ENCODE measurements at places on chromosomes 11 and 22. TPM values are rescaled to one million over a fixed set of nuclear protein-coding genes. Genes with fewer than 3 reads are reported as not detected.

GRCh38 chr22:49241174-49241851 lies 586.4 kb downstream of the BRD1 start:
- DNase-seq = no peak

GRCh38 chr22:21990445-21991303 lies 8.1 kb upstream of the TOP3B start:
- no peak for DNase-seq

The KRTAP5-3 gene
- not detected for total RNA-seq

The OR5A1 gene
- not detected for total RNA-seq

The CLNS1A gene
- 203 TPM for total RNA-seq

GRCh38 chr11:57302489-57302888 lies 22.3 kb downstream of the TNKS1BP1 start:
- no peak for DNase-seq

DNA sequence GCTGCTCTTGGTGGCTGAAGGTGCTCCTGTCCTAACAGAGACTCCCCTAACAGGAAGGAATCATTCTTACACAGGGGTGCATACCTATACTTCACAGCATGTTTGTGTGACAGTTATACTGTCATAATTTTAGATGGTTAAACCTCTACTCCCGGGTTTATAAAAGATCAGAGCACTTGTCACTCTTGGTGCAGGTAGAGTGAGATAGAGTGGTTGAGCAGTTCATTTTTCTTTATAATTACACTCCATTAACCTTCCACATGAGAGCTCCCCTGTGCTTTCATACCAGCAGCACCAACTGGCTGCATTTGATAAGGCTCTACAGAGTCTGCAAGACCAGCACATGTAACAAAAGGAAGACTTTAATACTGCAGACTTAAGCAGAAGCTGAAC lies 72.9 kb downstream of the LARGE2 start:
- DNase-seq = no peak

DNA sequence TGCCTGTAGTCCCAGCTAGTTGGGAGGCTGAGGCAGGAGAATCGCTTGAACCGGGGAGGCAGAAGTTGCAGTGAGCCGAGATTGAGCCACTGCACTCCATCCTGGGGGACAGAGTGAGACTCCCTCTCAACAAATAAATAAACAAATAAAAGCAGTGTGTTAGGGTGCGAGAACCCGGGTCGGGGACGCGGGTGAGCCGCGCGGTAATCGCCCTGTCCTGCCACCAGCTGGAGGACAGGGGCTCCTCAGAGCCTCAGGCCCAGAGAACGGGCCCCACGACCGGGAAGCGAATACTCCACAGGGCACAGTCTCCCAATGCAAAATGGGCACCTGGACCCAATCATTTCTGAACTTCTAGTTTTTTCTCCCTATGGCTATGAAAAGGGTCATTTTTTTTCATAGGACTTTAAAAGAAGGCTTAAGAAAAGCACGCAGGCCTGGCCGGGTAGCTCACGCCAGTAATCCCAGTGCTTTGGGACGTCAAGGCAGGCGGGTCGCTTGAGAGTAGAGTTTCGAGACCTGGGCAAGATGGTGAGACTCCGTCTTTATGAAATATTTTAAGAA lies 744 bp upstream of the MCM5 start:
- no peak for DNase-seq

DNA sequence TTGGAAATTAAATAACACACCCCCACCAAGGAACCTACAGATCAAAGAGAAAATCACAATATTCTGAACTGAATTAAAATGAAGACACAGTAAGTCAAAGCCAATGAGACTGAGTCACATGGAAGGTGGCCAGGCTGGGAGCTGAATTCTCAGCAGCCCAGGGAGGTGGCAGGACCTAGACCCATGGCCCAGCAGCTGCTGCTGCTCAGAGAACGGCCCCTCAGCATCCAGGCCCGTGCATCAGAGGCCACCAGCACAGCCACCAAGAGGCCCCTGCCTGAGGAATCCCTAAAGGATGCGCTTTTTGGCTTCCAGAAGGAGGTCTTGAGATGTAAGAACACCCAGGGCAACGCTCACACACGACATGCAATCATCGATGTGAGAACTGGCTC lies 35.0 kb downstream of the TBX1 start:
- DNase-seq = no peak

The TMEM80 gene
- 8.4 TPM for total RNA-seq

DNA sequence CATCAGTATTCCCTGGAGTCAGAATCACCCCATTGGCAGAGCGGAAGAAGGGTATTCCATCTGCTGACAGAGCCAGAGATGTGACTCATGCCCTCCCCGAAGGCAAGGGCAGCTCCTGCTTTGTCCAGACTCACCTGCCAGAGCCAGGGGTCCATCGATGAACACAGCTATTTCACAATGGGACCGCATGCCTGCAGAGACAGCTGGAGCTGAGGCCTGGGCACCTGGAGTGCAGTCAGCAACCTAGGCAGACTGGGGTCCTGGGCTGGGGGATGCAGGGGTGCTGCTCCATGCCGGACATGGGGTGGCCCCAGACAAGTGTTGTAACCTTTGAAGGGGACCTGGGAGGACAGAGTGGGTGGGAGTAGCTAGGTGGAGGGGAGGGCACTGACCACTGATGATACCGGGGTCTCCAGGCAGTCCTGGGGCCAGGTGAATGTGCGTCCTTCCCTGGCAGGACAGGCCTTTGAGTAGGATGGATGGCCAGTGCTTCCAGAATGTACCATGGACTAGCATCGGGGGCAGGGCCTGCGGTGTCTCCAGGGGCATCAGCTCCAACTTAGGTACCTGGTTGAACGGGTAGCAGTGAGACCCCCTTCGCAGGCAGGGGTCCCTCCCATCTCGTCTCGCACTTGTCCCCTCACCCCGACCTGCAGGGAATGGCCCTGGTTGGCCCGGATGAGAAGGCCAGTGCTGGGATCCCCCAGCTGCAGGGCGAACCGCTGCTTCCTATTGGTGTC lies 1.7 kb downstream of the TRPT1 start:
- DNase-seq = no peak

GRCh38 chr11:65291613-65292012 lies 23.1 kb upstream of the CDC42EP2 start:
- DNase-seq = no peak

DNA sequence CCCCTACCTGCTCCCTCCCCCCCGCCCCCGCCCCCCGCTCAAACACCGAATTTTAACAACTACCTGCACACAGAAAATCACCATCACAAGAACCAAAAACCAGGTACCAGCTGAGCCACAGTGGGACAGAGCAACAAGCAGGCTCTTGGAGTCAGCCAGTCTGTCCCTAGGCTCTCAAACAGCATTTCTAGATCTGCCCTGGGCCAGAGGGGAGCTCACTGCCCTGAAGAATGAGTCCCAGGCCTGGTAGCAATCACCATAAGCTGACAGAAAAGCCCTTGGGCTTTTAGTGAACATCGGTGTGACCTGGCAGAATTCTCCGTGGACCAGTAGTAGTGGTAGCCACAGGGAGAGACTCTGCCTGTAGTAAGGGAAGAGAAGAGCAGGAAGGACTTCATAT lies 58.3 kb downstream of the C11orf87 start:
- no peak for DNase-seq

DNA sequence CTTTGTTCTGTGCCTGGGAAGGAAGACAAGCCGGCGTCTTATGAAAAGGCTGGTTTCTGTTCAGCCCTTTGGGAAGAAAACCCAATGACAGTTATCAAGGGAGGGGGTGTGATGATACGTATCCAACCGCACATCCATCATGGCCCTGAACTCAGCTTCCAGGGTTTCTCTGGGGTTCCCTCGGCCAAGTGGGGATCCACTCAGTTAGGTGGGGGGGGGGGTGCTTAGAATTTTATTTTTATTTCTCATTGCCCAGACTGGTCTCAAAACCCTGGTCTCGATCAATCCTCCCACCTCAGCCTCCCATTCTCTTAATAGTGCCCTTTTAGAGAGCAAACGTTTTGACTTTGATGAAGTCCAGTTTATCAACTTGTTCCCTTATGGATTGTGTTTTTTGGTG lies 25.7 kb downstream of the KCNQ1 start:
- DNase-seq = no peak

DNA sequence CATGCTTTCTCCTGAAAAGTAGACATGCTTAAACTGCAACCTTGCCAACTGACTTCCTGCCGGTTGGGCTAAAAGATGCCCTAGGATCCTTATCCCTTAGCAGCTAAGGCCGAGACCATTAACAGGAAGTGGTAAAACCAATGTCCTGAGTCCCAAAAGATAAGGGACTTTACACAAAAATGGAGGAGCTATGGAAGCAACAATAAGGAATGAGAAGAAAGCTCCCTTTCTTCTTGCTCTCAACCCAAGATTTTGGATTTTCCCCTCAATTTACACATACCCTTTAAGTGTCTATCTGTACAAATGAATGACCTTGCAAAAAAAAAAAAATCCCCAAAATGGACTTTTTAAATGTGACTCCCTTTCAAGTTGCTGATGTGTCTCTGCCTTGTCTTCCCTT lies 11.1 kb downstream of the MRPL17 start:
- DNase-seq = no peak

DNA sequence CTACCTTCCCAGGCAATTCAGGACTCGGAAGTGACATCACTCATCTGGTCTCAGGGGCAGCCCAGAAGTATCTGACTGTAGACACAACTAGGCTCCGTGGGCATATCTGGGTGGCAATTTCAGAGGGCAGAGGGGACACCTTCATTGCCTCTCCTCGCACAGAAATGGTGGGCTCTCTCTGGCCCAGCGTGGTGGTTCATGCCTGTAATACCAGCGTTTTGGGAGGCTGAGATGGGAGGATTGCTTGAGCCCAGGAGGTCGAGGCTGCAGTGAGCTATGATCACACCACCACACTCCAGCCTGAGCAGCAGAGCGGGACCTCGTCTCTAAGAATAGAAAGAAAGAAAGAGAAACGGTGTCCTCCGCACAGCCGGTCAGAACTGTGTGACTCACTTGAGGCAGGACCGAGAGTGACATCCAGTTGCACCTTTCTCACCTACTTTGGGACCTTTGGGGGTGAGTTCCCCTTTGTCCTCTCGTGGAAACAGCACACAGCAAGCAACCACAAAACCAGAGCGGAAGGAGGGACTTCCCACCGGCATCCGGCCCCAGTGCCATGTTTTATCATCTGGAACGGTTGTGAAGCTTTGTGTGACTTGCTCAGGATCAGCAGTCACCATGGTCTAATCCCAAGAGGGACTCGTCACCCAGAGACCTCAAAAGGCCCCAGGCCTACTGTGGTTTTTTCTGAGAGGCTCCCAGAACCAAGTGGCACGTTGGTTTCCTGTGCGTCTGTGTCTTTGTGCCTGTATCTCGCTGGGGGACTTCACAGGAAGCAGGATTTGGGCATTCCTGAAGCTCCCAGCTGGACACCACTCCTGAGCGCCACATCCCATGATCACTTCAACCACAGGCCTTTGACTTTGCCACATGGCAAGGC lies 38.4 kb upstream of the EMID1 start:
- DNase-seq = no peak

- no peak for DNase-seq
Measured at GRCh38 chr11:120182790-120183491, 27.9 kb upstream of the OAF start.

The C11orf42 gene
- total RNA-seq = not detected
